AG04449 (cell line): ENCODE measurements at places on chromosomes 7 and 10.

DNA sequence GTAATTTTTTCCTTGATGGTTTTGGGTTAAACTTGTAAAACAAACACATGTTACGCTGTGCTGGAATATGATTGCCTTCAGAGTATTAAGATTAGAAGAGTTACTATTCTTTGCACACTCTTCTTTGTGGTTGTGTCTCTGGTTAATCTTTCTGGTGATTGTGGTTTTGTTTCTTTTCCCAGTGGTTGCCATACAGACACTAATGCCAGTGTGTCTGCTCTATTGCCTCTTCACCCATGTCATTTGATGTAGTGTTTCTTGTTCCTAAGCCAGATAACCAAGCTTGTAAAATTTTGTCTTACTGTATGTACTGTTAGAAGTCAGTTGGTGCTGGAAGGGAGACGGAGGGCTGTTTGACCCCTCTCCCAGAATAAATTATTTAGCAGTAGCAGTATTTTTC, 124.8 kb downstream of the PHTF2 start:
- no peak for DNase-seq

GRCh38 chr7:2823130-2823529, 21.0 kb downstream of the GNA12 start:
- DNase-seq: no peak

DNA sequence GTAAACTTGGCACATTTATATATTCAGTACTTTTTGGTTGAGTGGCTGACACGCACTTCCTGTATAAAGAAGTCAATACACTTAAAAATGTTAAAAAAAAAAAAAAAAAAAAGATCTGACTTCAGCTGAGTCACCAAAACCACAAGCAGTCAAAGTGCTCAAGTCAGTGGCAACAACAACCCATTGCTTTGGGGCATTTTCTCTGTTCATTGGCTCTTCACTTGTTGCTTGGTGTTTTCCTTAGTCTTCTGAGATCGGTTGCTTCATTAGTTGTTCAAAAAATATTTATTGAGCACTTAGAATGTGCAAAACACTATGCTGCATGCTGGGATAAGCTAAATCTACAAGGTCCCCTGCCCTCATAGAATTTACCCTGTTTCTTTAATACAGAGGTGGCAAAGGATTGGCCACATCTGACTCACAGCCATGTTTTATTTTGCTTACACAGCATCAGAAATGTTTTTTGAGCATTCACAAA, 63.7 kb downstream of the ZNRF2 start:
- peak; percentile 81 for DNase-seq

- no peak for DNase-seq
These were observed 34.4 kb upstream of the ZMIZ1 start for GRCh38 chr10:79034271-79034876.

GRCh38 chr7:138902161-138902560, 79.0 kb downstream of the KIAA1549 start:
- DNase-seq: no peak

DNA sequence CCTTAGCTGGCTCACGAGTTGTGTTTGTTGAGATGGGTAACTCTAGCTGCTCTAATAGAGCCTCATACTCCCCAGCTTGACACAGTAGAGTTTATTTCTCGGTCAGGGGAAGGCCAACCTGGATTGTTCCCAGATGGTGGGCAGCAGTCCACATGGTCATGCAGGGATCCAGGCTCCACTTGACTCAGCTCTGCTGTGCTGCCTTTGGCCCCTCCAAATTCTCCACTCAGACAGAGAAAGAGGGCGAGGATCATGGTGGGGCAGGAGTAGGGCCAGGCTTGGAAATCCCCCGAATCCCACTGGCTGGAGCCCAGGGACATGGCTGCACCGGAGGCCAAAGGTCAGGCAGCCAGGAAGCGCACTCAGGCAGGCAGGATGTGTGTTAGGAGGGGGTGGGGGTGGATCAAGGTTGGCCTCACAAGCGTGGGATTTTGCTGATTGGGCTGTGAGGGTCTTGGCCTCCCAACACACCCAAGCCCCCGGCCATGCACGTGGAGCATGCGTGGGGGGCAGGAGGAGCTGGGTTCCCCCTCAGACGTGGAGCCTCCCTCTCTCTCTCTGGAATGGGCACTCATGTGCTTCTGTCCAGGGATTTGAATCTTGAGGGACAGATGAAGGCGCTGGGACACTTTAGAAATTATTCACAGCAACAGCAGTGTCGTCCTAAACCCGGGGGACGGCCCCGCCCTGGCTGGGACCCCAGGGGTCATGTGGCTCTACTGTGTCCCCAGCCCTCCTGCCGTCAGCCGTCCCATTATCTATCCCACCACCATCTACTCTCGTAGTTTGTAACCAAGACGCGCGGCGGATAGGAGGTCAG, 44.8 kb downstream of the PDGFA start:
- DNase-seq: no peak

DNA sequence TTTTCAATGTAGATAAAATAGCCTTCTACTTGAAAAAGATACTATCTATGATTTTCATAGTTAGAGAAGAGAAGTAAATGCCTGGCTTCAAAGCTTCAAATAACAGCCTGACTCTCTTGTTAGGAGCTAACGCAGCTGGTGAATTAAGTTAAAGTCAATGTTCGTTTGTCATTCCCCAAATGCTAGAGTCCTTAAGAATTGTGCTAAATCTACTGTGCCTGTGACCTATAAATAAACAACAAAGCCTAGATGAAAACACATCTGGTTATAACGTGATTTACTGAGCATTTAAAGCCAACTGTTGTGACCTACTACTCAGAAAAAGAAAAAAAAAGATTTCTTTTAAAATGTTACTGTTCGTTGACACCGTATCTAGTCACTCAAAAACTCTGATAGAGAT, 134.7 kb downstream of the POLR1F start:
- no peak for DNase-seq

GRCh38 chr10:77873536-77874380, 52.8 kb downstream of the DLG5 start:
- DNase-seq: peak; percentile 7

DNA sequence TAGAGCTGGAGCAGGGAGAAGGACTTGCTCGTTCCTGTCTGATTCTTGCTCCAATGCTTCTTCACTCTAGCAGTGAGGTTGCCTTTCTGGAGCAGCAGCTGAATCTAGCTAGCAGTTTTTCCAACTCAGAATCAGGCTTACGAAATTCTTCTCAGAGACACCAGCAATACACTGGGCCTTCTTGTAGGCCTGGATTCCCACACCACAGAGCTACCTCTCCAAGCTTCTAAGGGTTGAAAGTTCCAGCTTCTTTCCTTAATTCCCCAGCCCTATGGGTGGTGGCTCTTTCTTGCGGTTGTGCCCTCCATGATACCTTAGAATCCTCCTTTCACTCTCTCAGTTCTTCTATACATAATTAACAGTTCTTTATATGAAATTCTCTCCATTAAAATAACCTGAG, 586.6 kb downstream of the INHBA start:
- no peak for DNase-seq

GRCh38 chr7:127755521-127755920, 103.5 kb downstream of the SND1 start:
- no peak for DNase-seq

DNA sequence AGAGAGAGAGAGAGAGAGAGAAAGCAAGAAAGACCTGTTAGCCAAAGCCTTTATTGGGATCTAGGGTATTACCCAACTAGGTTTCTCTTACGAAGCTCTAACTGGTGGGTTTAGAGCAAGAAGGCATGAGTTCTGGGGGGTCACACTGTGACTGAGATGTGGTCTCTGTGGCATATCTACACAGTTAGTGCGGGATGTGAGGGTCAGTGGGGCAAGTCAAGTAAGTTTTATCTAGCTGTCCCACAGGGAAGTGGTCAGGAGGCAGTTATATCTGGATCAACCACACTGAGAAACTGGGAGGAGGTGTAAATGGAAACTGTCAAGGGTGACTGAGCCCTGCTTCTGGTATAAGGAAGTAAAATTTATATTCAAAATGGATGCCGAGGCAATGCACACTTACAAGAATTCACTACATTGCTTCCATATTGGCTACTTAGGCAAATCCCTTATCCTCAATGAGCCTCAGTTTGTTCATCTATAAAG, 331.6 kb upstream of the HPS1 start:
- DNase-seq: no peak

- DNase-seq: no peak
These were observed at the start of gene SLC13A4 for GRCh38 chr7:135728136-135728669. TSS of gene SLC13A4 (minus strand) at chr7:135728186. CDS start at chr7:135727496, 690 bp downstream.

DNA sequence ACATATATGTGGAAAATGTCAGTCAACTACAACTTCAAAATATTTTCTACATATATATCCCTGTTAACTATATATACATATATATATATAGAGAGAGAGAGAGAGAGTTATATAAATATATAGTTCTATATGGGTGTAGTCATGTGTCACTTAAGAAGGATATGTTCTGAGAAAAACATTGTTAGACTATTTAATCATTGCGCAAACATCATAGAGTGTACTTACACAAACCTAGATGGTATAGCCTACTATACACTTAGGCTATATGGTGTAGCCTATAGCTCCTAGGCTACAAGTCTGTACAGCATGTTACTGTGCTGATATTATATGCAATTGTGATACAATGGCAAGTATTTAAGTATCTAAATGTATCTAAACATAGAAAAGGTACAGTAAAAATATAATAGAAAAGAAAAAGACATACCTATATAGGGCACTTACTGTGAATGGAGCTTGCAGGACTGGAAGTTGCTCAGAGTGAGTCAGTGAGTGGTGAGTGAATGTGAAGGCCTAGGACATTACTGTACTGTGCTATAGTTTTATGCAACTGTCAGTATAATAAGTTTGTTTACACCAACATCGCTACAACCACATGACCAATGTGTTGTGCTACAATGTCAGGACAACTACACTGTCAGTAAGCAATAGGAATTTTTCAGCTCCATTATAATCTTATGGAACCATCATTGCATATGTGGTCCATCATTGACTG, 18.0 kb upstream of the FGL2 start:
- DNase-seq: no peak

DNA sequence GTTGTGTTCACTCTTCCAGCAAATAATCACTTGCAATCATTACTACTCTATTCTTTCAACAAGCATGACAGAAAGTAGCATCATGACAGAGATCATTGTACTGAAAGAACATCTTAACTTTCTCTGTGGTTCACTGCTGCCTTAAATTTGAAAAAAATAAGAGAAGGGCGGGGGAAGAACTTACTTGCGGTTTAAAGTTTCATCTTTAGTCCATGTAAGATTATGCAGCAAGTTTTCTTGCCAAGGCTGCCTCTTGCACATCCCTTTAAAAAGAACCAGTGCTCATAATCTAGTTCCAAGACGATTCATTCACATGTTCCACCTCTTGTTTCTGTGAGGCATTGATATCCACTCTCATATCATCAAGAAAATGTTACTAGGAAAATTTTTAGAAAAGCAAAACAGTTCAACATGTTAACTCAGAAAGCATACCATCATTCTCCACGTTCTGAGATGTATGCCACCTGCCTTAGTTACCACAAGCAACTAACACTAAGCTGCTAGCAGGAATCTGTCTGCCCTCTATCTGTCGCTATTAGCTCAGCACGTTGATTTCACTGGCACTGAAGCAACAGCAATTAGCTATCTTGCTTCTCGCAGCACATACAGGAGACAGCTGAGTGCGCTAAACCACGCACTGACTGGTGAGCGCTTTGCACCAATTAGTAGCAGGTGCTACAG, at the start of gene PCDH15:
PCDH15 (minus strand) TSS at position 491 of the 681 bp plus-strand sequence. CDS start 136,969 bp downstream, outside the sequence.
- DNase-seq: no peak

- no peak for DNase-seq
These were observed 65.9 kb upstream of the VWDE start for GRCh38 chr7:12469568-12469967.

- DNase-seq: no peak
These were observed 7.3 kb upstream of the ELFN1 start for GRCh38 chr7:1662767-1663166.

- no peak for DNase-seq
These were observed 319.0 kb upstream of the NPSR1 start for GRCh38 chr7:34338961-34339526.

DNA sequence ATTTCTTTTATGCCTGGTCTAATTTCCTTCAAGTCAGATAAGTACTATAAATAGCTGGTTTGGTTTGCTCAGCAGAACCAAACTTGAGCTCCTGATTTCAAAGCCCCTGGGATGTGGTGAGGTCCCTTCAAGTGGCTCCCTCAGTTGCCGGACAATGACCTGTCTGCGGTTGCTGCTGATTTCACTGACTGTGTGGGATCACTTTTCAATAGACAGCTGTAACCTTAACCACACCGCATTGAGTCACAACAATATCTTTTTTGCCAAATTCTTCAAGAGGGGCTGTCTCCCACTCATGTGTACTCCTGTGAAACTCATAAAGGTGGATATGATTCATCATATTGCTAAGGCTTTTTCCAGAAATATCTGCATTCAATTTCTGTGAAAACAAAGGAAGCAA, 23.1 kb upstream of the ITGA8 start:
- DNase-seq: no peak

- no peak for DNase-seq
These were observed 41.3 kb downstream of the CUBN start for GRCh38 chr10:17088118-17088806.

DNA sequence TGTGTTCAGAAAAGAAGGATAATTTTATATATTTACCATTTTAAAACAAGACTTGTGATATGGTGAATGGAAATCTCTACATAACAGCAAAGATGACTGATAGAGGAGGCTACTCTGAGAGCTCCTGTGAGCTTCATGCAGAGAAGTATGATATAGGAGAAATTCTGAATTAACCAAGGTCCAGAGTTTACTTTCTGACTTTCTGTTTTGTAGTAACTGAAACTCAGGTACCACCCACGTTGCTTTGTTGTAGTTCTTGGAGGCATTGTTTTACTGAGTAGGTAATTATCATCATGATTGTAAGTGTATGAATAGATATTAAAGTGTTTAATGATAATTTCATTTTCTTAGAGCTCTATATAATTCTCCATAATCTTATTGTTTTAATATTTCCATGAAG, 18.0 kb upstream of the SFR1 start:
- no peak for DNase-seq

GRCh38 chr7:66642186-66642585, 13.5 kb downstream of the KCTD7 start:
- no peak for DNase-seq

GRCh38 chr10:90199093-90199492, 497.7 kb downstream of the KIF20B start:
- DNase-seq: no peak

GRCh38 chr10:102405108-102405571, 9.6 kb downstream of the NFKB2 start:
- no peak for DNase-seq

DNA sequence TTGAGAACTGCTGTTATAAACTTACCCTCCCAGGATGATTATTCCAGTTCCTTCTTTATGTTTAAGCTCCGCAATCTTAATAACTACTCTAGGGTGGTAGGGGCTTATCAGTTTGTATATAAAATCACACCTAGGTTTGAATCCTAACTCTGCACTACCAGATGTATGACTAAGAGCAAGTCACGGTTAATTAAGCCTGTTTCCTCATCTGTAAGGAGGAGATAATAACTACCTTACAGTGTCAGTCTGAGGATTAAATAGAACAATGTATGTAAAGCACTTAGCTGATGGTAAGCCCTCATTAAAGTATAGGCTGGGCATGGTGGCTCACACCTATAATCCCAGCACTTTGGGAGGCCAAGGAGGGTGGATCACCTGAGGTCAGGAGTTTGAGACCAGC, 9.2 kb downstream of the DNA2 start:
- no peak for DNase-seq
